ENCODE measurements at places on chromosomes 13 and 19.

DNA sequence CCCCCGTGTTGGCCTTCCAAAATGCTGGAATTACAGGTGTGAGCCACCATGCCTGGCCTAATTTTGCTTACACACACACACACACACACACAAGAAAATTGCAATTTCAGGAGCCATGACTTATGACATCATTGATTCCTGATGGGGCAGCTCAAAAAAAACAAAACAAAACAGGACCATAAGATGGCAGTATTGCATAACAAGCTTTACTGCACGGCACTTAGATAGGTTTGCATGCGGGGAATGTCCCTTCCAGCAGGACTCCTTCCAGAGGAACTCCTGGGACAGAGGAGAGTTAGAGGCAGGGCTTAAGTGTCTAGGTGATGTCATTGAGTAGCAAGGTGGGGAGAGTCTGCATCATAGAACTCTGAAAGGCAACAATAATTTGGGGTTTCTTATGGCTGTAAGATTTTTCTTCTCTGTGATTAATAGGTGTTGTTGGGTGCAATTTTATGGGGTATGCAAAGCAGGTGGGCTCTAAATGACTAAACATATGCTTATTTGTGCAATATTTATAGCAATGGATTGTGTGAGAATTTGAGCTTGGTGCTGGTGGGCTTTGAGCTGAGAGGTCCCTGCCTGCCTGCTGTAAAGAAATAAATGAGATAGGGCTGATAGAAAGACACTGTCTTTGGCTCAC is 9.0 kb upstream of the ACSBG2 start:
- no peak for DNase-seq

GRCh38 chr13:76790526-76790925 is 95.7 kb downstream of the KCTD12 start:
- no peak for DNase-seq

DNA sequence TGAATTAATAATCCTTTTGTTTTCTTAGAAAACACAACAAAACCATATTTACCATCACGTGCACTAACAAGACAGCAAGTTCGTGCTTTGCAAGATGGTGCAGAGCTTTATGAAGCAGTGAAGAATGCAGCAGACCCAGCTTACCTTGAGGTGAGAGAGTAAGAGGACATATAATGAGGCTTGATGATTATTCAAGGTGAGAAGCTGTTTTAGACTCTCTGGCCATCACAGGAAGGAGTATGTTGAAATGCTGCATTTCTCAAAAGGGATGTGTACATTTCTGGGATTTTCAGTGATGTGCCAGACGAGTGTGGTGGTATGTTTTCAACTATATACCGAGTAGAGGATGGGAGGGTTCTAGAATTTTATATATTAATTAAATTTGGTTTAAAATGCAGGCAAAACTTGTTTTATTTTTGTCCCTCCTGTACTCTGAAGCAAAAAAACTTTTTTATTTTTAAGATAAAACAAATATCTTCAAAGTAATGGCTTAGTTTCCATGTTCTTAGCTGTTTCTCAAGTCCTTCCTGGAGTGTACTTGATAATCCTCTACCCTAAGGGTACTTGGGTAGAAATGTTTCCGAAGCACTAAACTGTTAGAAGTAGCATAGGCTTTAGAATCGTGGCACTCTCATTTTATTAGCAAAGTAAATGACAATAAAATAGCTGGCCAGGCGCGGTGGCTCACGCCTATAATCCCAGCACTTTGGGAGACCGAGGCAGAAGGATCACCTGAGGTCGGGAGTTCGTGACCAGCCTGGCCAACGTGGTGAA is 51.1 kb downstream of the N4BP2L1 start:
- no peak for DNase-seq

GRCh38 chr13:51778392-51778791 is 25.6 kb downstream of the DHRS12 start:
- DNase-seq: no peak

- DNase-seq: peak; percentile 86
These were observed 6.0 kb downstream of the PLPPR2 start for GRCh38 chr19:11361037-11361770.

DNA sequence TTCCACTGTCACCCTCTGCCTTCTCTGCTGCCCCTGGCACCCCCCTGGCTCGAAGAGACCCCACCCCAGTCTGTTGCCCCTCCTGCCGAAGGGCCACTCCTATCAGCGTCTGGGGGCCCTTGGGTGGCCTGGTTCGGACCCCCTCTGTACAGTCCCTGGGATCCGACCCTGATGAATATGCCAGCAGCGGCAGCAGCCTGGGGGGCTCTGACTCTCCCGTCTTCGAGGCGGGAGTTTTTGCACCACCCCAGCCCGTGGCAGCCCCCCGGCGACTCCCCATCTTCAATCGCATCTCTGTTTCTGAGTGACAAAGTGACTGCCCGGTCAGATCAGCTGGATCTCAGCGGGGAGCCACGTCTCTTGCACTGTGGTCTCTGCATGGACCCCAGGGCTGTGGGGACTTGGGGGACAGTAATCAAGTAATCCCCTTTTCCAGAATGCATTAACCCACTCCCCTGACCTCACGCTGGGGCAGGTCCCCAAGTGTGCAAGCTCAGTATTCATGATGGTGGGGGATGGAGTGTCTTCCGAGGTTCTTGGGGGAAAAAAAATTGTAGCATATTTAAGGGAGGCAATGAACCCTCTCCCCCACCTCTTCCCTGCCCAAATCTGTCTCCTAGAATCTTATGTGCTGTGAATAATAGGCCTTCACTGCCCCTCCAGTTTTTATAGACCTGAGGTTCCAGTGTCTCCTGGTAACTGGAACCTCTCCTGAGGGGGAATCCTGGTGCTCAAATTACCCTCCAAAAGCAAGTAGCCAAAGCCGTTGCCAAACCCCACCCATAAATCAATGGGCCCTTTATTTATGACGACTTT is 2.0 kb downstream of the ZFP36 start:
- no peak for DNase-seq

GRCh38 chr13:82740442-82740841 is 1141.8 kb downstream of the SLITRK1 start:
- DNase-seq: no peak

DNA sequence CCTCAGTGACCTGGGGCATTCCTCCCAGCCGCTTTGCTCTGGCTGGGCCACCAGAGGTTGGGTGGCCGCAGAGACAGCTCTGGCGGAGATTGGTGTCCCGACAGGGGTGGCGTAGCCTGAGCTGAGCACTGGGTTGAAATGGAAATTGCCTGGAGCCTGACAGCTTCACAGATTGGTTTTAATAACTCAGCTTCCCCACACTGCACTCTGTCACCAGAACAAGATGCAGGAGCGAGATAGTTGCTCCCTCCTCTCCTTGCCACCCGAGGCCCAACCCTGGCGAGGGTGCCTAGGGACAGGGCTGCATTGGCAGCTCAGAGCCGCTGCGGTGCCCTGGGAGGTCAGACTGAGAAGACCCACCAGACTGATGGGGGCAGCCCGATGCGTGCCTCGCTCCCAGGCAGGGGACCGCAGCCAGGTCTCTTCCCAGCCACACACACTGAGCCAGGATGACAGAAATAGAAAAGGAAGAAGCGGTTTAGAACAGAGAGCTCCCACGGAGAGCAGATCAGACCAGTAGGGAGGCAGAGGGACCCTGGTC is 84.1 kb downstream of the KDM4B start:
- DNase-seq: no peak

- DNase-seq: no peak
These were observed 814.1 kb upstream of the GPC6 start for GRCh38 chr13:92412481-92412880.

- peak; percentile 85 for DNase-seq
These were observed 6.6 kb upstream of the FBXW9 start for GRCh38 chr19:12703046-12703445.

- no peak for DNase-seq
These were observed 192.1 kb upstream of the GPR12 start for GRCh38 chr13:26952551-26953143.

DNA sequence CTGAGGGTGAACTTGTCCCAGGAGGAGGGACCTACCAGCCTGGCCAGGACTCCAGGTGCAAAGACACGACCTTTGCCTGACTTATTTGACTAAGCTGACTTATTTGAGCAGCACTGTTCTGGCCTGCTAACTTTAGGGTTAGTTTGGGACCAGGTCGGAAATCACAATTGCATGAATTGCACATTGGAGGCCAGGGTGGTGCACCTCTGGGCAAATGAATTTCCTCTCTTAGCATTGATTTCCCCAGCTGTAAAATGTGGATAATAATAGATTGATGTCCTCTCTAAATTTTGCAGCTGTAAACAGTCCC is 1.4 kb upstream of the BST2 start:
- DNase-seq: no peak

GRCh38 chr13:50198508-50198907 is 183.3 kb downstream of the KCNRG start:
- DNase-seq: no peak

- no peak for DNase-seq
These were observed 20.1 kb upstream of the ZNRF4 start for GRCh38 chr19:5434970-5435641.

DNA sequence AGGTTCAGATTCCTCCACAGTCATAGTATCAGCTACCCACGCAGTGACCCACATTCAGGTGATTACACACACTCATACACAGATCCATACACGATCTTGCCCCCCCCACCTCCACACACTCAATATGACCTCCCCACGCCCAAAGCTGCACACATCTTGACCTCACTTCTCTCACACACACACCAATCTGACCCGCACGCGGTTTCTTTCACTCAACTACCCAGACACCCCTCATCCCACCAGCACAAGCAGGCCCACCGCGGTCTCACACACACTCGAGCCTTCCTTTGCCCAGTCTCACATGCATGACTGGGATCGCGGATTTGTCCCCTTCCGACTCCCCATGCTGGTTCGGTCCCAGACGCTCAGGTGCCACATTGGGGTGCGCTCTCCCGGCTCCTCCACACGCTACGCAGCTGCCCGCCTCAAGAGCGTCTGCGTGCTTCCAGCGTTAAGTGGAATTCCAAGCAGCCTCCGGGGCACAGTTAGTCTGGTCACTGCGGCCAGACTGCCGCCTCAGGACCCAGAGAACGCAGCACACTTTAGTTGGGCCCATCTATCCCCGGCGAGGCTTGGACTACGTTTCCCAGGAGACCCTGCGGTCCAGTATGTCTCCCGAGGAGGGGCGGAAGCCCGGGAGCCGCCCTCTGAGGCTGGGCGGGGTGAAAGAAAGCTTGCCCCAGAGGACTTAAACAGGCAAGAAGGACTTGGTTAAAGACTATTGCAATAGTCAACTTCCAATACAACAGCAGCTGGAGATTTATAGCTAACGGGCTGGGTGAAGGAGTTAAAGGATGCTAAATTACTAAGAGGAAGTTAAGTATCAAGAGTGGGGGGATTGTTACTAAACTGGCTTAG is 746 bp upstream of the ZNF345 start:
- peak; percentile 86 for DNase-seq

- no peak for DNase-seq
These were observed 8.8 kb upstream of the BBC3 start for GRCh38 chr19:47239610-47240296.

DNA sequence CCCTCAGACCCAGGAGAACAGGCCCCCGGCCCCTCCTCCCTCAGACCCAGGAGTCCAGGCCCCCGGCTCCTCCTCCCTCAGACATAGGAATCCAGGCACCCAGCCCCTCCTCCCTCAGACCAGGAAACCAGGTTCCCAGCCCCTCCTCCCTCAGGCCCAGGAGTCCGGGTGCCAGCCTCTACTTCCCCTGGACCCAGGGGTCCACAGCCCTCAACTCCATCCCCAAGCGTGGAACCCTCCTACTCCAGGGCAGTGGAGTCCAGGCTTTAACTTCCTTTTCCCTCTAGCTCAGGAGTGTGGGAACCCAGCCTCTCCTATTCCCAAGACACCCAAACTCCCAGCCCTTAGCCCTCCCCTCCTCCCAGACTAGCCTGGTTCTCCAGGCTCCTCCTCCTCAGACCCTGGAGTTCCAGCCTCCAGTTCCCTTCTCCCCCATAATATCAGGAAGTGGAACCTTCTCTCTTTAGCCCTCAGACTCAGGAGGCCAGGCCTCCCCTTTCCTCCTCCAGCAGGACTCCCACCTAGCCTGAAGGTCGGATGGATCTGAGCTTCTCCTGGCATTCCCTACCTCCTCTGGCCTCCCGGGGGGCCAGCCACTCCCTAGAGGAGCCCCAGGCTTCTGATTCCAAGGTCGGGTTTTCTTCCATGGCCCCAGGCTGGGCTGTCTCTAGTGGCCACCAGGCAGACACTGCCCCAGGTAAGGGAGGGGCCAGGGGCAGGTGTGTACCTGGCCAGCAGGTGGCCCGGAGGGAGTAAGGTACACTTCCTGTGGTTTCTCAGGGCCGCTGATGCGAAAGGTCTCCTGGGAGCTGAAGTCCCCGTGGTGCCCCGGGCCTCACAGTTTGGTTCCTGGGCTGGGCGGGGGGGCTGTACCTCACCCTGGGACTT is at the start of gene TMC4:
Gene TMC4 (minus strand): TSS at position 690 of the 888 bp plus-strand sequence. CDS start 43 bp downstream, at position 647.
- DNase-seq: no peak

- no peak for DNase-seq
These were observed 39.1 kb downstream of the INSR start for GRCh38 chr19:7255119-7255518.

GRCh38 chr13:68019901-68020300 is 789.8 kb upstream of the PCDH9 start:
- DNase-seq: no peak

- peak; percentile 15 for DNase-seq
These were observed 1545.1 kb upstream of the PCDH20 start for GRCh38 chr13:62960723-62961122.

GRCh38 chr13:88707646-88708045 is 1036.5 kb downstream of the SLITRK5 start:
- no peak for DNase-seq

DNA sequence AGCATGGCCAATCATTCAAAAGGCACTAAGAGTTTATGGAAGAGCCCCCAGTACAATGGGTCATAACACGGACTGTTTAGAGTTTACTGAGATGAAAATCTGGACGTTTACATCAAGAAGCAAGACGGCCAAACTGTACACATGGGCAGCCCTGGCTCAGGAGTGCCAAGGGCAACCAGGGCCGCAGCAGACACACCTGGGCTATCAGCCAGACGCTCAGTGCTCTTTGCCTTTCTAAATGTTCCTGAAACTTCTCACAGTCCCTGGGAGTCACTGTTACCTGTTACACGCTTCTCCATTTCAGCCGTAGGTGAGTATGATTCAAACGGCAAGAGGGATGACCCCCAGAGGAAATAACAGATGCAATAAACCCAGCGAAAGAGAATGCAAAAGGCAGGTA is 64.5 kb downstream of the ABCC4 start:
- DNase-seq: no peak

DNA sequence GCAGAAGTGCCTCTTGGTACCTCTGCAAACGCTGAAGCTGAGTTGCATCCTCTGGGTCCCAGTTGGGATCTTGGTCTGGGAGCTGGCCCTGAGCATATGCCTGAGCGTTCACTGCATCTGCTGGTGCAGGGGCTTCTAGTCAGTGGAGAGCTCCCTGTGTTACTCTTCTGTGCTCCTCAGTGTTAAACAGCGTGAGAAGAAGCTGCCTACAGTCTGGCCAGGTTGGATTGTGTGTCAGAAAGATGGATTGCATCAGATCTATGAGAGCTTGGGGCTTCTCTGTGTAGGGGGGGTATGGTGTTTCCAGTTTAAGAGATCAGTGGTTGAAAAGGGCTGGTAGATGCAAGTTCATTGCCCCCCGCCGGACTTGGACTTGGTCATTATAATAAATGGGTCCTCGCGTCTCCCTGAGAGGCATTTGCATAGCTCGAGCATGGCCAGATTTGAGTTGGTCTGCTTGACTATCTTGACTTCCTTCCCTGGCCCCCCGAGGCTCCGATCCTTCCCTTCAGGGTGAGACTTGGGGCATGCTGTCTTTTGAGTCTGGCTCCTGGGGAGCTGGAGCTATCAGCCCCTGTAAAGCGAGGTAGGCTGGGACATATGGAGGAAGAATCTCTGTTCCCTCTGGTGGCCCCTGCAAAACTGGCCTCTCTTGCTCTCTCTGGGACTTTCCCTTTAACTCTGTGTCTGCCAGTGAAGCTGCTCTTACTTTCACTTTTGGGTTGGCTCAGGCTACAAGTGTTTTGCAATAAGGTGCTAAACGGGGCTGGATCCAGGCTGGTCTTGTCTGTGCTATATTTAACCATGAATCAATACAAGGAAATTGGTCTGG is 52.9 kb downstream of the OR10H4 start:
- DNase-seq: no peak

Data from neuronal stem cell (in vitro differentiated cells).